ENCODE measurements at places on chromosomes 6 and 20.

GRCh38 chr20:40572251-40572650 is 116.8 kb downstream of the MAFB start:
- DNase-seq, result no peak

- DNase-seq, result no peak
These were observed 15.7 kb upstream of the HEY2 start for GRCh38 chr6:125733516-125734300.

GRCh38 chr6:86949771-86950170 is 12.4 kb downstream of the HTR1E start:
- peak; percentile 96 for DNase-seq

- DNase-seq, result no peak
These were observed 21.5 kb downstream of the TUBB2B start for GRCh38 chr6:3205913-3206312.

DNA sequence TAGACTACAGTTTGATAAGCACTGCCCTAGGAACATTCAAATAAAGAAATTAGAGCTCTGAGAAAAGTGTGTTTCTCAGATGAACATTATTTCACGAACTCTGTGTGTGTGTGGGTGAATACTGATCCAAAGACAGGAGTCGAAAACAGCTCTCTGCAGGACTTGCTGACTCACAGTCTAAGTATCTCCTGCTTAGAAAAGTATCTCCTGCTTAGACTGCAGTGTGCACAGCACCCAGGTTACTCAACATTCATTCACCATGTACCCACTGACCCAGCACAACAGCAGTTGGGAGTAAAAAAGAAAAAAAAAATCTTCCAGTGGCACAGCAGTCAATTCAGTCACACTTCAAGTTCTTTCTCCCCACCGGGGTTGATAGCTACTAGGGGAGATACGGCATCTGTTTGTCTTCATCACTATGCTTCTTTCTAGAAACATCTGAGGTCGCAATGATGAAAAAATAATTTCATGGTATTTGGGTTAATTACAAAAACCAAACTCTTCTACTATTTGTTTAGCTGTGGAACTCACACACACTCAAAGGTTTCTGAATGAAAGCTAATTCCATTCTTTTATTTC is 48.0 kb downstream of the GCLC start:
- DNase-seq, result no peak

- no peak for DNase-seq
These were observed 6.1 kb downstream of the PTPRT start for GRCh38 chr20:43183536-43184070.

DNA sequence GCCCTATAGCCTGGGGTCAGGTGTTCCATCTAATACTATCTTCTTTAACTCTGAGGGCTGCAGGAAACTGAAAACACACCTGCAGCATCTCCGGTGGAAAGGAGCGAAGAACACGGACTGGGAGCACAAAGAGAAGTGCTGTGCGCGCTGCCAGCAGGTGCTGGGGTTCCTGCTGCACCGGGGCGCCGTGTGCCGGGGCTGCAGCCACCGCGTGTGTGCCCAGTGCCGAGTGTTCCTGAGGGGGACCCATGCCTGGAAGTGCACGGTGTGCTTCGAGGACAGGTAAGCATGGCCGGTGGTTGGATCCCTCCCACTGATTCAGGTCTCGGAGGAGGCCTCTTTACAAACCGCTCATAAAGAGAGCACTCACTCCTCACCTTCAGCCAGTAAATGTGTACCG is 15.5 kb downstream of the SYTL3 start:
- no peak for DNase-seq

DNA sequence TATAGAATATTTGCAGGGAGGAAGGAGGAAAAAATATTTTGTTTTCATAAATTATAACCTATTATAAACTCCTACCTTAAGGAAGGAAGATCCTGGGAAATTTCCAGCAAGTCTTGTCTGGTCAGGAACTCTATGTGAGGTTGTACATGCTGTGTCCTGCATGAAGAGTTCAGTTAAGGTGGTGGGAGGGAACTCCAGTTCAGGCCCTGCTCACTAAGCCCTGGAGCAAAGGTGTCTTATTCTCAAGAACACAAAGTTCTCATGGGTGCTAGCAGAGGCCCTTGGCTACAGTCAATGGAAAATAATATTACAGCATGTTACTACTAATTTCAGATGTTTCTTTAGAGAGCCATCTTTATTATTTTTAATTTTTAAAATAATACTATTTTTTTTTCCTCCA is 3.8 kb upstream of the OGFRL1 start:
- DNase-seq, result no peak

DNA sequence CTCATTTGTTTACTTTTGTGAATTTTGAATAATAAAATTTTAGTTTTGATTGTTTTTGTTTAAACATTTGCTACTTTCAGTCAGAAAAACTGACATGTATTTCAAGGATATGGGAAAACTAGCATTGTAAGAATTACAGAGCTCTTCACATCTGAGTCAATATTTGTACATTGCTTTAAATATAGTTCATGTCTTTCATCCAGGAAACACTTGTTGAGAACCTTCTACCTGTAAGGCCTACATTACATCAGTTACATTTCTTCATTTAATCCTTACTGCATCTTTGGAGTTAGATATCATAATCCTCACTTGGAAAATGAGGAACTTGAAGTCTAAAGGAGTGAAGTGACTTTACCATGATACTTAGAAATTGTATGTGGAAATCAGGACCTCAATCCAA is 242.9 kb downstream of the KCNQ5 start:
- no peak for DNase-seq

DNA sequence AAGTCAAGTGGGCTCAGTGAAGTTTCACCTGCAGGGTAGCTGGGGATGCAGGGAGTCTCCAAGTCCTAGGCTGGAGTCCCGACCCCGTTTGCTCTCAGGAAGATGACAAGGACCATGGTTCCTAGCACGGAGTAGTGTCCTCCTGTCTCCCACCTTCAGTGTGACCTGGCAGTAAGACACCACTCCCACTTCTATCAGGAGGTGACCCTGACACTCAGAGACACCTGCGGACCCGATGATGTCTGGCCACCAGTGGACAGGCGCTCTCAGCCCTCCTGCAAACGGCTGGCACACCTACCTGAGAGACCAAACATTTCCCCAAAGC is 1.1 kb downstream of the SOD2 start:
- DNase-seq, result no peak

GRCh38 chr6:16651871-16652270 is 109.4 kb downstream of the ATXN1 start:
- no peak for DNase-seq

DNA sequence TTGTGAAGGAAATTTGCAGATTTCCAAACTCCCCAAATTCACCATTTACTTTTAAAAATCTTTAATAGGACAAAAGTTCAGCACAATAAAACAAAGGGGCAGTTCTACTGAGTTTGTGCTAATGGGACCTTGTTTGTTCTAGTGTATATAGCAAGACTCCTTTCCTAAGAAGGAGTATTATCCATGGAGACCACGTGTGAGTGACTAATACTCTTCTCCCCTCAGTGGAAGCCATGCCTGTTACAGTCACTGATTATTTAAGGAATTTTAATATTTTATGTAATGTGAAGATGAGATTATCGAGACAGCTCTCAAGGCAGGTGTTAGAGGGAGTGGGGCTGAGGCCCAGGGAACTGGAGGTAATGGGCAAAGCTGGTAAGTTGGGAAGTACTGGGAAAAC is 16.4 kb upstream of the QKI start:
- DNase-seq, result no peak

DNA sequence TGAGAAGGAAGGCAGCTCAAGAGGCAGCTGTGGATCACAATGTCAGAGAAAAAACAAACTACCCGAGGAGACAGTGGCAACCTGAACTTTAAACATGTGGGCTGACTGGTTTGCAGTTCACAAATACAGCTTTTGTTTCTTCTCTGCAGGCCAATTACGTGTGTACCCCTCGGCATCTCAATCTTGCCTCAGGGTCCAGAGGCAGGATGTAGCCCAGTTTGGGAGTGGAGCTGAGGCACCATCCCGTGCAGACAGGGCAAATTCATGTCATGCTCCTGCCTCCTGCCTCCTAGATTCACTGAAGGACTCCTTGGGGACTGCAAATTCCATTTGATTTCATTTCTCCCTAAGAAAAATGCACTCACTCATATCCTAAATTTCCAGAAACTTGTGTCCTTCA is 94.2 kb upstream of the KCNK16 start:
- DNase-seq, result no peak

- DNase-seq, result no peak
These were observed 73.9 kb downstream of the WDR27 start for GRCh38 chr6:169627736-169628607.

DNA sequence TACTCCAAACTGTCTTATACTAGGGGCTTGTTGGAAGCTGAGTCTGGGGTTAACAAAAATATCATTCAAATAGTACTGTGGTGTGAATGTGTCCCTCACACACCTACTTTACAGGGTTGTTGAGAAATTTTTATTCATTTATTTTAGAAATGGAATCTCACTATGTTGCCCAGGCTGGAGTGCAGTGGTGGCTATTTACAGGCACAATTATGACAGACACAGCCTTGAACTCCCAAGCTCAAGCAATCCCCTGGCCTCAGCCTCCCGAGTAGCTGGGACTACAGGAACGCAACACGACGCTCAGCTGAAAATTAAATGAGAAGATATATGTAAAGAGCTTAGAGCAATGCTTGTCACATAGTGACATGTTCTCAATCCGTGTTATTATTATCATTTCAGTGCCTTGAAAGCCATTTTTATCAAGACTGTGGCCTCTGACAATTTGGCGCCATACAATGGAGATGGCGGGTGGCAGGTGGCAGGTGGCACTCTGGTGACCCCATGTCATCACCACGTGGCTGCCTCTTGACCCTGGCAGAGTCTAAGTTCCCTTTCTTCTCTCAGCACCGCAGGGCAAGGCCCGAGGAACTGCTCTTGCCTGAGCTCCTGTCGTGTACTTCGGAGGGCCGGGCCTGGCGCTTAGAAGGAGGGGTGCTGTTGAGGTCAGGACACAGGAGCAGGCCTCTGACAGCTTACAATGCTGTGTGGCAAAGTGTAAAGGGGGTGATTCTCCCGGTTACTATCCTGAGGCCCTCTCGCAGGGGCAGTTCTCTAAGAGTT is 64.5 kb downstream of the STX11 start:
- DNase-seq, result no peak

DNA sequence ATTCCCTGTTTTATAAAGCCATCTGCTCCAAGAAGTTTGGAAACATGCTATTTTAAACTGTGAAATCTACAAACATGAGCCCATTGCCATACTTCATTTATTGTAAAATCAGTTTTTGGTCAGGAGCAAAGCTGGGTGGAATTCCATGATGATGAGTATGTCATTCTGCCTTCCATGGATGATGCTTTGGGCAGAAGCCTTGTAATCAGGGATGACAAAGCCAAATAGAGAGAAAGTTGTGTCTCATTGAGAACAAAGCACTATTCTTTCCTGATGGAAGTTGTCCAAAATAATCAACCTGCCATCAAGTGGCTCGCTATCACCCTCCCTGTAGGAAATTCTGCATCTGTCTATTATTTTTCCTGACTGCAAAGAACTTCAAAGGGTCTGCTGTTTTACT is 313.0 kb upstream of the DEFB112 start:
- no peak for DNase-seq

DNA sequence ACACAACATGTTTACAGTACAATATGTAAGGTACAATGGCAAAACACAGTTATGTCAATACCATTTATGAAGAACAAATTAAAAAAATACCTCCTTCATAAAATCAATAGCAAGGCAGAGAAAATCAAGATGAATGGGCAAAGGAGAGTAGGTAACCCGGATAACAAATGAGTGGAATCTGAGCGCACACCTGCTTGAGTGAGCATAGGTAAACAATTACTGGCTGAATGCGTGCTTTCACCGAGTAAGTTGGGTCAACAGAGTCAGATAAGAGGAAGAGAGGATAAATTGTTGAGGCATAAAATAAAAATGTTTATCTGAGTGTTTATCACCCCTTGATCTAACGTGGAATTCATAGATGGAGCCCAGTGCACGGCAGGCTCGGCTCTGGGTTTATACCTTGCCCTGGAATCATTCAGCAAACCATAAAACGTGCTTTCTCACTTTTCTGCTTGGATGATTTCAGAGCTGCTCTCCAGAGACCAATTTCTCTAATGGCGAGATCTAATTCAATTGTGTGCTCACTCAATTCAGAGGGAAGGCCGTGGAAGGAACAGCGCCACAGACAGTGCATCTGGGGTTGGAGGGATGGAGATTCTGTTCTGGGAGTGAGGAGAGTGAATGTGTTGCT is 224.8 kb upstream of the MAP3K7 start:
- DNase-seq, result no peak

- DNase-seq, result no peak
These were observed 153.4 kb downstream of the DTNBP1 start for GRCh38 chr6:15509335-15509933.

GRCh38 chr6:166437661-166438060 is 54.9 kb upstream of the MPC1 start:
- DNase-seq, result no peak

DNA sequence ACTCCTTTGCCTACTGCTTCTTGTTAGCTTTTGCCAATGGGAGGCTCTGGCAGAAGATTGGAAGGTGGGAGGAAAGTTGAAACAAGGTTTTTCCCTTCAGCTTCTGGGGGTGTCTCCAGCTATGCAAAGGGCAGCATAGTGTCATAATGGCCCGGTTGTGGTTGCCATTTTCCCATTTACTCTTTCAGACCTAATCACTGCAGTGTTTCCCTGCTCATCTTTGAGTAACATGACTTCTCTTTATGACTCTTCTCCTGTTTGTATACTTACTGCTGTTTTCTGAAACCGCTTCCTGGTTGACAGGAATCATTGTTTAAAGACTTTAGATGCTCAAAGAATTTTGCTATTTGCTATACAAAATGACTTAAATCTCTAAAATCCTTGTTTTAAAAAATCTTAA is 19.9 kb downstream of the NRN1 start:
- DNase-seq, result no peak

GRCh38 chr6:118980063-118980462 is 45.1 kb upstream of the MCM9 start:
- no peak for DNase-seq
